HCT116 (cell line): ENCODE measurements at places on chromosomes 11 and 22. TPM values are rescaled to one million over a fixed set of nuclear protein-coding genes. Genes with fewer than 3 reads are reported as not detected.

GRCh38 chr22:17744430-17744829 lies 29.8 kb downstream of the BID start:
- no peak for DNase-seq

GRCh38 chr11:7524462-7525235 lies 10.8 kb downstream of the PPFIBP2 start:
- no peak for DNase-seq

DNA sequence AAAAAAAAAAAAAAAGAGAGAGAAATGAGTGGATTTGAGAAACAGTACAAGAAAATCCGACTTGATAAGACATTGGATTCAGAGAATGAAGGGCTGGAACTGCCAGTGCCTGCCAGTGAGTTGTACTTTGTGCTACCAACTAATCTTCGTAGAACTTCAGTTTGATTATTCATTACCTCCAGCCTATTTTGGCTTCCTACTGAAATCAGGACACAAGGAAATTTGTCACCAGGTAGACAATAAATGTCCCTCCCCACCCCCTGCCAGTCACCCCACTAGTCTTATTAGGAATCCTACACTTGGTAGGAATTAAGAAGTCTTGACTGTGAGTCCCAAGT lies 21.4 kb upstream of the POLD3 start:
- DNase-seq, result no peak

DNA sequence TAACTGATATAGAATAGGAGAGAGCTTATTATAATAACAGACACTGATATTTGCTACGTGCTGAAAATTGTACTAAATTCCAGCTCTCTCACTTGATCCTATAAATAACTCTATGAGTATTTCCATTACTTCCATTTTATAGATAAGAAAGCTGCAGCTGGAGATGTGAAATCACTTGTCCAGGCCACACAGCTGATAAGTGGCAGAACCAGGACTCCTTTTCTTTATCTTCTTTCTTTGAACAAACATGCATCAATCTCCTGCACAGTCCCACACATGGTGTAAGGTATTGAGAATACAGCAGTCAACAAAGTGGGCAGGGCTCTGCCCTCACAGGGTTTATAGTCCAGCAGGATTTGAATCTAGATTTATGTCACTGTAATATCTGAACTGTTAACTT lies 652.1 kb downstream of the NELL1 start:
- DNase-seq, result no peak

GRCh38 chr22:17802822-17803221 lies 28.6 kb upstream of the BID start:
- no peak for DNase-seq

DNA sequence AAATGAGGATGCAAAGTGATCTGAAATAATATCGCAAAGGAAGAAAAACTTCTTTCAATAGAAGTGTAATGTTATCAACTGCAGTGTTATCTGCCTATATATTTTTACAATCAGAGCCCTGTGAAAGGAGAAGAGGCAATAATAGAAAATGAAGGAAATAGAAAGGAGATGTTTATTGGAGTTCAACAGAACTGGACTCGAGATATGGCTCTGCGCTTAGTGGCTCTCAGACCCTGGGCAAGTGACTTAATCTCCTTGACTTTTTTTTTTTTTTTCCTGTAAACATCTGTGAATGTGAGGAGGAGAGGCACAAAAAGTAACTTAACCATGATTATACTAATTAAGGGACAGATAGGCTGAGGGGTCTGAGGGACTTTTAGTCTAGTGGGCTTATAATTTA lies 18.9 kb downstream of the CNTF start:
- no peak for DNase-seq

- no peak for DNase-seq
Observed at GRCh38 chr11:11777897-11778296, 63.9 kb upstream of the USP47 start.

DNA sequence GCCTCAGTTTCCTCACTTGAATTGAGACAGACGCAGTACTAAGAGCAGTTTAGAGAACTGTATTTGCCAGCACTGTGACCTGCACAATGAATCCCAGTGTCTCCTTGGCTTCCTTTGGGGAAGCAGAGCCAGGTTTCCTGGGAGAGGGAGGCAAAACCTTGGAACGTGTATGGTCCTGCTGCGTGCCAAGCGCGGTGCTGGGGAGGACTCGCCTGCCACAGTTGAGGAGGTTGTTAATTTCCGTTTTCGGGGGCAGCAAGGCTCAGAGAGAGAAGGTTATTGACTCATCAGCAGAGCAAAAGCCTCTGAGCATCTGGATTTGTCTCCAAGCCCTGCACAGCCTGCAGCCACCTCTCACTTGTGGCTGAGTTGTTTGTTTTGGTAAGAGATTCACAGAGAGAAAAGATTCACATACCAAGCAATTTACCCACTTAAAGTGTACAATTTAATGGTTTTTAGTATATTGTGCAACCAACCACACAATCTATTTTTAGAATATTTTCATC lies 10.8 kb downstream of the SYT12 start:
- DNase-seq, result no peak

DNA sequence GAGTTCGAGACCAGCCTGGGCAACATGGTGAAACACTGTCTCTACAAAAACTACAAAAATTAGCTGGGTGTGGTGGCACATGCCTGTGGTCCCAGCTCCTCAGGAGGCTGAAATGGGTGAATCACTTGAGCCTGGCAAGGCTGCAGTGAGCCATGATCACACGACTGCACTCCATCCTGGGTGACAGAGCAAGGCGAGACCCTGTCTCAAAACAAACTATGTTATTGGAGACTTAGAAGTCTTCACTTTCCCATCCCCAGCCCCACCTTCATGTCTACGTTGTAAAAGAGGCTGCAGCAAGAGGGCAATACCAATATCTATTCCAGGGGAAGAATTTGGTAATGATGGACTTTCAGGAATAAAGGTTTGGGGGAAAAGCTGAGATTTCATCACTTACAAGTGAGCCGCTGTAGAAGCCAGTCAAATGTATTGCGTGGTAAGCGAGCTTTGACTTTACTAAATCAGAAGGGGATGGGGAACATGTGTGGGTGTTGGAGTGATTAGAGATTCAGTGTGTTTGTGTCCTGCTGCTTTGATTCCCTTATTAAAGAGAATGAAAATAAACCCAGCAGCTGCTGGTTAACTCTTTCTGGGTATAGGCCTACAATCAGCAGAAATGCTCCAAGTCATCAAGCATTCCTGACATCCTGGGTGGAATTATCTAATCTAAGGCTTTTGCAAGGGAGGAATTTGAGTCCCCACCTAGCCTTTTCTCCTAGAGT lies 53.7 kb downstream of the UBASH3B start:
- DNase-seq, result peak; percentile 33

- DNase-seq, result no peak
Observed at GRCh38 chr11:112525270-112525669, 264.6 kb upstream of the PLET1 start.

- DNase-seq, result no peak
Observed at GRCh38 chr11:1640076-1640946, 10.7 kb downstream of the KRTAP5-5 start.

TSSK2 gene
- total RNA-seq, result not detected

SCGB1D2 gene
- not detected for total RNA-seq

LPXN gene
- 3.6 TPM for total RNA-seq

TMA7B gene
- total RNA-seq, result not detected
